Activated CD4-positive, alpha-beta T cell treated with anti-CD3 and anti-CD28 coated beads, Interleukin-10, Interleukin-2, amounts not matched to agents 100 ng/mL and 50 ng/mL, durations not matched to agents 16 hours and 8 hours (primary cell): ENCODE measurements at places on chromosomes 7 and 10.

DNA sequence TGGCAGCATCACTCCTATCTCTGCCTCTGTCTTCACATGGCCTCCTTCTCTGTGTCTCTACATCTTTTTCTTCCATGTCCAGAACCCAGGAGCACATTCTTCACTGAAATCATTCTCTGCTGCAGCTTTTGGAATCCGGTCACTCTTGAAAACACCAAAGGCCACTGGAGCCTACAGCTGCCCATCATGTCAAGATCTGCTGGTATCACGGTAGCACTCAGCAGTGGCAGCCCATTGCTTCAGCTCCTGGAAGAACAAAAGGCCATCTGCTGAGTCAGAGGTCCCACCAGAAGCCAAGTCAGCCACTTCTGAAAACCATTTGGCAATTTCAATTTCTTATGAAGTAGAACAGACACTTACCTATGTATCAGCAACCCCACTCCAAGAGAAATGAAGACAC lies 6.1 kb upstream of the PCBD1 start:
- DNase-seq: no peak

- no peak for DNase-seq
Measured at GRCh38 chr10:47190802-47191450, 109.1 kb upstream of the GDF10 start.

DNA sequence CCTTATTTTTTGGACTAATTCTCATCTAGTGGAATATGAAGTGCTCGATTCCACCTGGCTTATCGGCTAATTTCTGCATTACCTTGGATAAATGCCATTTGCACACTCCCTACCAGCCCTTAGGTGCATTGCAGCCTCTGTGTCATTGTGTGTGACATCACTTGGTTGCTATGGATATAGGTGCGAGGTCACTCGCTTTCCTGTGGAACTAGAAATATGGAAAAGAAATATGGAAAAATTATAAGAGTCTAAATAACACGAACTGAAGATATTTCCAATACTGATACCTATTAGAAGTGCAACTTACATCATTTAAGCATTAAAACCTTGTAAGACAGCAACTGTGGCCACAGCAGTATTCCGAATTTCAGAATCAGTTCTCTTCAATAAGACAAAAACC lies 2.0 kb downstream of the YWHAG start:
- DNase-seq: no peak

DNA sequence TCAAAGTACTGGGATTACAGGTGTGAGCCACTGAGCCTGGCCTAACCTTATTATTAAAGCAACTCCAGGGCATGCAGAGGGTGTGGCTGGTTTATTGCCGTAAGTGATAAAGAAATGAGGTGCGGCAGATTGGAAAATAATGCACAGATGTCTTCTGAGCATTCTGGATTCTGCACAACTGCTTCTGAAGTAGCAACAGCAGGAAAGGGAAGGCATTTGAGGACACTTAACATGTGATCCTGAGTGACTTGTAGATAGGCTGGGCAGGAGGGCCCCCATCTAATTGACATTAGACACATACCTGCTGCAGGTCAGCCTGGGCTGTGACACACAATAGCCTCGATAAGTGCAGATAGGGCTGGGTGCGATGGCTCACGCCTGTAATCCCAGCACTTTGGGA lies 5.6 kb downstream of the RHBDD2 start:
- DNase-seq: no peak

GRCh38 chr7:149742075-149742701 lies 31.2 kb downstream of the ZNF467 start:
- DNase-seq: peak; percentile 70

GRCh38 chr10:23344241-23344841 lies at the start of gene C10orf67:
Gene C10orf67 (minus strand): TSS chr10:23344797. CDS start chr10:23344774, 23 bp downstream.
- DNase-seq: peak; percentile 51

GRCh38 chr7:103412151-103412550 lies 33.9 kb downstream of the SLC26A5 start:
- DNase-seq: no peak

DNA sequence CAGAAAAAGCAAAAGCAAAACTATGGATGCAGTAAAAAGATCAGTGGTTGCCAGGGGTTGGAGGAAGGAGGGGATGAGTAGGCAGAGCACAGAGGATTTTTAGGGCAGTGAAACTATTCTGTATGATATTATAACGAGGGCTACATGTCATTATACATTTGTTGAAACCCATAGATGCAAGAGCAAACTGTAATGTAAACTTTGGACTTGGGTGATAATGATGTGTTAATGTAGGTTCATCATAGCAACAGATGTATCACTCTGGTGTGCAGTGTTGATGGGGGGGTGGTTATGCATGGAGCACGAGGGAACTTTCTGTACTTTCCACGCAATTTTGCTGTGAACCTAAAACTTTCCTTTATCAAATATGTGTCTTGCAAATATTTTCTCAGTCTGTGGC lies 23.2 kb downstream of the SLK start:
- DNase-seq: no peak

GRCh38 chr7:14902589-14903067 lies at the start of gene DGKB:
Gene DGKB (minus strand): TSS chr7:14902751.
- DNase-seq: no peak
